Effector memory CD8-positive, alpha-beta T cell (primary cell): ENCODE measurements at places on chromosomes 5 and 9.

- DNase-seq = no peak
- H3K4me3 ChIP-seq = no peak overlapping the region
- H3K27ac ChIP-seq = no peak overlapping the region
- no peaks in the 10 kb centered on the region for H3K4me1 ChIP-seq
These were observed 485.1 kb upstream of the CD180 start for GRCh38 chr5:67681703-67682102.

GRCh38 chr5:50606179-50606578, 60.3 kb upstream of the PARP8 start:
- H3K4me1 ChIP-seq = peaks cover 21% of the 10 kb centered on the region
- no peak for DNase-seq
- peak overlapping the region; percentile 24 for H3K27ac ChIP-seq
- no peaks in the 10 kb centered on the region for H3K27me3 ChIP-seq

DNA sequence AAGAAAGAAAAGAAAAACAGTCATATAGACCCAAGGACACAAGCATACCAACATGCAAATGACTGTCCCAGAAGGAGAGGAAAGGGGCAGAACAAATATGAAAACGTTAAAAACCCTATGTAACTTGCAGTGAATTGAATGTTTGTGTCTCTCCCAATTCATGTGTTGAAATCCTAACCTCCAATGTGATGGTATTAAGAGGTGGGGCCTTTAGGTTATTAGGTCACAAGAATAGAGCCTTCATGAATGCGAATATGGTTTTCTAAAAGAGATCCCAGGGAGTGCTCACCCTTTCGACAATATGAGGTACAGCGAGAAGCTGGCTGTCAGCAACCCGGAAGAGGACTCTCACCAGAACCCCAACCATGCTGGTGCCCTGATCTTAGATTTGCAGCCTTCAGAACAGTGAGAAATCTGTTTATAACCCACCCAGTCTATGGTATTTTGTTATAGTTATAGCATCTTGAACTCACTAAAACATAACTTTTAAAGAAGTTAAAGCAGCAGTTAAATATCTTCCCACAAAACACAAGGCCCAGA, 14.0 kb downstream of the HNRNPAB start:
- peaks cover 27% of the 10 kb centered on the region for H3K4me1 ChIP-seq
- H3K4me3 ChIP-seq = no peak overlapping the region
- no peak for DNase-seq
- H3K27me3 ChIP-seq = no peaks in the 10 kb centered on the region

GRCh38 chr9:37220971-37221370, 100.6 kb downstream of the ZCCHC7 start:
- no peak overlapping the region for H3K4me3 ChIP-seq
- no peak for DNase-seq
- no peaks in the 10 kb centered on the region for H3K27me3 ChIP-seq
- peaks cover 2% of the 10 kb centered on the region for H3K36me3 ChIP-seq

DNA sequence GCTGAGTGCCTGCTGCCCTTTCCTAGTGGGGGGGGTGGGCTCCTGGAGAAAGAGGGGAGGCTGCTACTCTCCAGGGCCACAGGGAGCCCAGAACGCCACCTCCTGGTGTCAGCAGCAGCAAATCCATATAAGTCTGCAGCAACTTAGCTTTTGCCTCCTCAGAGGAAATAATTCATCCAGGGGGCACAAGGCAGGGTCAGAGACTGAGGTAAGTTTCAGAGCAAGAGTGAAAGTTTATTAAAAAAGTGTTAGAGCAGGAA, 4.0 kb upstream of the CLPTM1L start:
- DNase-seq = no peak
- no peak overlapping the region for H3K27ac ChIP-seq
- no peaks in the 10 kb centered on the region for H3K36me3 ChIP-seq

GRCh38 chr9:109258481-109259302, 62.2 kb downstream of the EPB41L4B start:
- no peak overlapping the region for H3K27ac ChIP-seq
- peaks cover 47% of the 10 kb centered on the region for H3K27me3 ChIP-seq

DNA sequence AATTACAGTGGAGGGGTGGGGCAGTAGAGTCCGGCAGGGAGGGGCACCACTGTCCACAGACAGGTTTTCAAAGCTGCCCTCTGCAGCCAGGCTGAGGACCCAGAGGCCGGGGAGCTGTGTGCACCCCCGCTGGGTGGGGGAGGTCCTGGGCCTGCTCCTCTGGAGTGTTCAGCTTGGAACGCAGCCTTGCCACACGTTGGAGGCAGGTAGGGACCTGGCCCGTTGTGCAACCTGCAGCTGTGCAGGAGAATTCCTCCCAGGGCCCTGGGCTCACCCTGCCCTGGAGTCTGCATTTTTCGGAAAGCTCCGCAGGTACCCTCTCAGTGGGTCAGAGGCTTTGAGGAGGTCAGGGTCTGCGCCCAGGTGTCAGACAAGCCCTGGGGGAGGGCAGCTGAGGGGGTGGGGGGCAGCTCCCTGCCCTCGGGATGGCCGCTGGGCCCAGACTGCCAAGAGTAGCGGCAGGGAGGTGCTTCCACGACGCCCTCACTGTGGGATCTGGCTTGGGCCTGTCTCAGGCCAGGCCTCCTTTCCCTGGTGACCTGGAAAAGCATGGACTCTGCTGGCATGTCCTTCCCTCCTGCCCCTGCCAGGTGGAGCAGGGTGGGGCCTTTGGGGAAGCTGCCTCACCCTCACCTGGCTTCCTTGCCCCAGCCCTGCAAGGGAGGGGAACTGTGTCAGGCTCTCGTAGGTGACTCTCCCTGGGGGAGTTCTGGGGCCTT, 29.5 kb downstream of the RXRA start:
- no peaks in the 10 kb centered on the region for H3K27me3 ChIP-seq
- H3K4me3 ChIP-seq = no peak overlapping the region
- H3K36me3 ChIP-seq = no peaks in the 10 kb centered on the region

GRCh38 chr5:39426746-39427105, 1.9 kb upstream of the DAB2 start:
- H3K36me3 ChIP-seq = no peaks in the 10 kb centered on the region
- peaks cover 60% of the 10 kb centered on the region for H3K27me3 ChIP-seq
- DNase-seq = no peak

DNA sequence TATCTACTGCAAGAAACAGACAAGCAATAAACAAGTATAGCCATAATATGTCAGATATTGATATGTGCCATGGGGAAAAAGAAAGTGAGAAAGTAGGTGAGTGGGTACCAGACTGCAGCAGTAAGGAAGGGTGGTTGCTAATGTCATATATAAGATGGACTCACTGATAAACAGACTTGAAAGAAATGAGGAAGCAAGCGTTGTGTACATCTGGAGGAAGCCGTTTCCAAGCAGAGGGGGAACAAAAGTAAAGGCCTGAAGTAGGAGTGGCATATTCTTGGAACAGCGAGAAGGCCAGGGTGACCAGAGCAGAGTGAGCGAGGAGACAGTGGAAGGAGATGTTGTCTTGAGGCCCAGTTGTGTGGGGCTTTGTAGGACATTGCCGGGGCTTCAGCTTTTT, 142.2 kb upstream of the MAP3K1 start:
- peaks cover 3% of the 10 kb centered on the region for H3K36me3 ChIP-seq
- H3K4me3 ChIP-seq = no peak overlapping the region
- peaks cover 17% of the 10 kb centered on the region for H3K27me3 ChIP-seq
- H3K4me1 ChIP-seq = peaks cover 9% of the 10 kb centered on the region
- DNase-seq = no peak

GRCh38 chr9:16925426-16925825, 55.0 kb upstream of the BNC2 start:
- no peaks in the 10 kb centered on the region for H3K27me3 ChIP-seq
- H3K4me3 ChIP-seq = no peak overlapping the region
- H3K36me3 ChIP-seq = no peaks in the 10 kb centered on the region
- no peak for DNase-seq
- H3K27ac ChIP-seq = no peak overlapping the region
- no peaks in the 10 kb centered on the region for H3K4me1 ChIP-seq

- peaks cover 32% of the 10 kb centered on the region for H3K36me3 ChIP-seq
- DNase-seq = peak; percentile 14
- peaks cover 15% of the 10 kb centered on the region for H3K4me1 ChIP-seq
- H3K27ac ChIP-seq = peak overlapping the region; percentile 93
- H3K27me3 ChIP-seq = peaks cover 26% of the 10 kb centered on the region
- peak overlapping the region; percentile 92 for H3K4me3 ChIP-seq
These were observed 591 bp downstream of the ABCA1 start for GRCh38 chr9:104927216-104927911.

- no peaks in the 10 kb centered on the region for H3K36me3 ChIP-seq
- H3K27me3 ChIP-seq = peaks cover 32% of the 10 kb centered on the region
- H3K27ac ChIP-seq = no peak overlapping the region
- no peaks in the 10 kb centered on the region for H3K4me1 ChIP-seq
These were observed 330.1 kb downstream of the ADGRV1 start for GRCh38 chr5:90888511-90889324.

DNA sequence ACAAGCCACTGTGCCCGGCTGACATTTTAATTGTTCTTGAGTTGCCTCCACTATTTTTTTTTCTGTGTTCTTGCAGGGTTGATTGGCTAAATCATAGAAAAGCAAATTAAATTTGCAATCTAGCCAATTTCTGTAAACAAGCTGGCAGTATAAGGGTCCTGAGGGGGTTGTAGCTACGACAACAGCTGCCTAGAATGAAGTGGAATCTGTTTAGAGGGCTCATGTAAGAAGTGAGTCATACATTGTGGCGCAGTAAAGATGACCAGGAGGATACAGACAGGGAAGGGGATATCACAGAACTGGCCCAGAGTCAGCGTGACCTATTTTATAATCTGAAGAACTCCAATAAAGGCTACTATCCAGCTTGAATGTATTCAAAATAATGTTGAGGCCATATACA, 82.2 kb upstream of the TLE1 start:
- no peaks in the 10 kb centered on the region for H3K27me3 ChIP-seq
- H3K4me3 ChIP-seq = no peak overlapping the region
- H3K27ac ChIP-seq = no peak overlapping the region
- no peaks in the 10 kb centered on the region for H3K4me1 ChIP-seq

GRCh38 chr9:19136129-19136528, 8.8 kb upstream of the PLIN2 start:
- no peaks in the 10 kb centered on the region for H3K4me1 ChIP-seq
- no peaks in the 10 kb centered on the region for H3K36me3 ChIP-seq
- H3K27me3 ChIP-seq = no peaks in the 10 kb centered on the region
- H3K4me3 ChIP-seq = no peak overlapping the region
- no peak overlapping the region for H3K27ac ChIP-seq

- no peak overlapping the region for H3K4me3 ChIP-seq
- no peak overlapping the region for H3K27ac ChIP-seq
- H3K27me3 ChIP-seq = no peaks in the 10 kb centered on the region
- DNase-seq = no peak
These were observed 16.6 kb downstream of the ZNF608 start for GRCh38 chr5:124729720-124730359.

DNA sequence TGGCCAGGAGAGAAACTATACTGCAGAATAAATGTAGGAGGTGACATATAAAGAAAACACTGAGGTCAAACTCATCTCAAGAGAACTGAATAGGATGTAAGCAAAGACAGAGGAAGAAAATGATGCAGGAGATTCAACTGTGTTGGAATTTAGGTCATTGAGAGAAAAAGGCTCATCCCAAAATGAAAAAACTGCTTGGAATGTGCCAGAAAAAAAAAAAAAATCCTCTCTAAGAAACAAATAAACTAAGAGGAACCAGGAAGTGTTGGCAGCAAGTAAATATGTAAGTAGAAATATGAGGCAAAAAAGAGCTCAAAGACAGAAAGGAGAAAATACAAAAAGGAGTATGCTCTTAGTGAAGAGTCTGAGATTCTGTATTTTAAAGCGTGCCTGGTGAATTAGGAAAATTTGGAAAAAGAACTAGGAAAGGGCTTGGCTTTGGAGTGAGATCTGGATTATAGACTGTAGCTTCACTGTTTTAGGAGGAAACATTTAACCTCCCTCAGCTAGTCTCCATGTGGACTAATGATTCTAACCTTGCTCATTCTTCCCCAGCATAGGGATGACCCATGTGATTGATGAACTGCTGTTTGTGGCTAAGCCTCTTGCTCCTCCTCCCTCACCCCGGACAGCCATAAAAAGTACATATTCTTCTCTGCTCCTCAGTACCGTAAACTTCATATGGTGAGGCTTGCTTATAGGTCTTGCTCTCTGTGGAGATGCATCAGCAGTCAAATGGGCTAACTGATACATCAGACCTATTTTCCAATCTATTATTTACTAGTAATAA, 185.6 kb upstream of the POU5F2 start:
- H3K36me3 ChIP-seq = peaks cover 4% of the 10 kb centered on the region
- no peak for DNase-seq
- peak overlapping the region; percentile 9 for H3K27ac ChIP-seq
- H3K4me1 ChIP-seq = no peaks in the 10 kb centered on the region

- DNase-seq = peak; percentile 6
- H3K36me3 ChIP-seq = no peaks in the 10 kb centered on the region
- H3K27ac ChIP-seq = no peak overlapping the region
- no peaks in the 10 kb centered on the region for H3K4me1 ChIP-seq
- no peak overlapping the region for H3K4me3 ChIP-seq
These were observed 525.6 kb downstream of the PDE4D start for GRCh38 chr5:59367791-59368394.

GRCh38 chr9:12923468-12924009, 148.7 kb downstream of the LURAP1L start:
- H3K27me3 ChIP-seq = no peaks in the 10 kb centered on the region
- no peaks in the 10 kb centered on the region for H3K4me1 ChIP-seq
- DNase-seq = no peak

GRCh38 chr5:175567954-175568353, 89.6 kb downstream of the SFXN1 start:
- H3K4me1 ChIP-seq = no peaks in the 10 kb centered on the region
- no peak for DNase-seq
- no peak overlapping the region for H3K27ac ChIP-seq
- H3K27me3 ChIP-seq = peaks cover 45% of the 10 kb centered on the region
- H3K36me3 ChIP-seq = peaks cover 2% of the 10 kb centered on the region
